T-helper 1 cell (primary cell): ENCODE measurements at places on chromosomes 7 and 10.
A peak's percentile ranks its signal among the peaks of the same experiment; 100 is the strongest.

GRCh38 chr7:34622771-34623250, 35.2 kb upstream of the NPSR1 start:
- DNase-seq, result no peak

DNA sequence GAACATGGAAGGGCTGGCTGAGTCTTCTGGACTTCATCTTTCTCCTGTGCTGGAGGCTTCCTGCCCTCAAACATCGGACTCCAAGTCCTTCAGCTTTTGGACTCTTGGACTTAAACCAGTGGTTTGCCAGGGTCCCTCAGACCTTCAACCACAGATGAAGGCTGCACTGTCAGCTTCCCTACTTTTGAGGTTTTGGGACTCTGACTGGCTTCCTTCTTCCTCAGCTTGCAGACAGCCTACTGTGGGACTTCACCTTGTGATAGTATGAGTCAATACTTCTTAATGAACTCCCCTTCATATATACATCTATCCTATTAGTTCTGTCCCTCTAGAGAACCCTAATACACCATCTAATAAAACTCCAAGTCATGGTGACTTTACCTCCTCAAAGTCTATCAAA, 4.0 kb upstream of the CLEC5A start:
- DNase-seq, result no peak

GRCh38 chr10:61900829-61901792, at the start of gene ARID5B:
ARID5B (plus strand) TSS chr10:61901699; CDS start chr10:61901710, 11 bp downstream.
- DNase-seq, result peak; percentile 30

- DNase-seq, result no peak
Measured at GRCh38 chr7:7793249-7793648, 74.8 kb upstream of the RPA3 start.

GRCh38 chr7:2613098-2613930, 18.5 kb upstream of the TTYH3 start:
- no peak for DNase-seq
